Stimulated activated CD8-positive, alpha-beta memory T cell treated with anti-CD3 and anti-CD28 coated beads, Interleukin-15, amount 100 ng/mL, for 48 hours (primary cell): ENCODE measurements at places on chromosomes 5 and 9.

DNA sequence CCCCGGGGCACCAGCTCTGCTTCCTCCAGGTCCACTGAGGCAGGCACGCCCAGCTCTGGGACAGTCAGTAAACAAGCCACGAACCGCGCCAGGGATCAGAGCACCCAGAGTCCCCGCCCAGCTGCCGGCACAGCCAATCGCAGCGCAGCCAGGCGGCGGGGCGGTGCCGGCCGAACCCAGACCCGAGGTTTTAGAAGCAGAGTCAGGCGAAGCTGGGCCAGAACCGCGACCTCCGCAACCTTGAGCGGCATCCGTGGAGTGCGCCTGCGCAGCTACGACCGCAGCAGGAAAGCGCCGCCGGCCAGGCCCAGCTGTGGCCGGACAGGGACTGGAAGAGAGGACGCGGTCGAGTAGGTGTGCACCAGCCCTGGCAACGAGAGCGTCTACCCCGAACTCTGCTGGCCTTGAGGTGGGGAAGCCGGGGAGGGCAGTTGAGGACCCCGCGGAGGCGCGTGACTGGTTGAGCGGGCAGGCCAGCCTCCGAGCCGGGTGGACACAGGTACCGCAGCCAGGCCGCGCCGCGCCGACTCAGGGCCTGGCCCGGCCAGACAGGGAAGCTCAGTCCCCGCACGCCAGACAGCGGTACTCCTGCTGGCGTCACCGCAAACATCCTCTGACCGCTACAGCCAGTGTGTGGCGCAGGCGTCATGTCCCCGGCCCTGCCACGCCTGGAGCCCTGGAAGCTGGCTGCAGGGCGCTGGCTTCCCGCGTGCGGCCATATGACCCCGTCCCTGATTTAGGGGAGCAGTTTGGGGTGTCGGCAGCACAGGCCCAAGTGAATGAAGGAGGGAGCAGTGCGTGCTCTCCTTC lies at the start of gene CTSL:
TSS of gene CTSL (plus strand) at position 220 of the 810 bp plus-strand sequence. CDS start 1,485 bp downstream, outside the sequence.
- no peak for DNase-seq

DNA sequence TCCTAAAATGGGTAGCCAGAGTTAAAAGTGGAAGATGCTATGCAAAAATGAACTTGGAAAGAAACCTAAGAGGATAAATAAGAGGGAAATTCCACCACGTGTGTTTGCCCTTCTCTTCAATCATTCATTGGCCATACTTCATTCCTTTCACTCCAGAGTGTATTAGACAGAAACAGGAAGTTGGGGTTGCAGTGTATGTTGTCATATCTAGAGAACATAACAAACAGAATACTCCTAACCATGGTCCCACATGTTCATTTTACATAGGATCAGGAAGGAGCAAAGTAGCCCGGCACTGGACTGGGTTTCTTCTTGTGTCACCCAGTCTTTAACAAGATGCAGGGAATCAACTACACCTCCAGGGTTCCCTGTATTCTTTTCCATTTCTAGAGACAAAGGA lies 7.6 kb upstream of the GPBP1 start:
- no peak for DNase-seq

DNA sequence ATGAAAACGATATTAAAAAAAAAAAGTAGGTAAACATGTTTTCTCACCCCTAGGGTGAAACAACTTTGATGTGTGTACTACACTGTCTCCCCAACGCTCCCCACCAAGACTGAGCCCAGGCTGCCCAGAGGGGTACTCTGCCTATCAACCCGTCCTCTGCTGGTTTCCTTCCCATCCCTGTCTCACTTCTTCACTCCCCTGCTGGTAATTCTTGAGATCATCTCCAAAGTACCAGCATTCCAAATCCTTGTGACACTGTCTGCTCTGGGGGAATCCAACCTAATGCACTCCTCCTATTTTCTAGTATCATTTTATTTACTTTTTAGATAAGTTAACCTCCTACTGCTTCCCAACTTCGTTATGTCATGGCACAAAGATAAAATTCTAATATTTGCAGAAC lies 6.3 kb upstream of the APTX start:
- no peak for DNase-seq

DNA sequence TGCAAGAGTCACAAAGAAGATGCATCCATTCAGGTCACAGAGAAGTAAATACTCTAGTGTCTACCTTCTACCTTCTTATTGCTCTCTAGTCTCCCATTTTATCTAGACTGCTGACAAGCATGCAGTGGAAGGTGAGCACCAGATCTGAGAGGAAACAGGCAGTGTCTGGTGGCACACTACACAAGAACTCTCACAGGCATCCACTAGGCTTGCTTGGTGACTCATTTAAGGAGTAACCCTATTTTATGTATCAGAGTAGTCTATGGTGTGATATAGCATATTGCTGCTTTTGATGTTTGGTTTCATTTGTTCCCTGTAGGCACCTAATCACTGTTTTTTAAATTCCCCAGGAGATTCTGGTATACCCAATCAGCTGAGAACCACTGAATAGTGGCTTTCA lies 1.6 kb upstream of the THBS4 start:
- no peak for DNase-seq

- DNase-seq: peak; percentile 42
These were observed 7.7 kb downstream of the B4GALT7 start for GRCh38 chr5:177607452-177608192.

DNA sequence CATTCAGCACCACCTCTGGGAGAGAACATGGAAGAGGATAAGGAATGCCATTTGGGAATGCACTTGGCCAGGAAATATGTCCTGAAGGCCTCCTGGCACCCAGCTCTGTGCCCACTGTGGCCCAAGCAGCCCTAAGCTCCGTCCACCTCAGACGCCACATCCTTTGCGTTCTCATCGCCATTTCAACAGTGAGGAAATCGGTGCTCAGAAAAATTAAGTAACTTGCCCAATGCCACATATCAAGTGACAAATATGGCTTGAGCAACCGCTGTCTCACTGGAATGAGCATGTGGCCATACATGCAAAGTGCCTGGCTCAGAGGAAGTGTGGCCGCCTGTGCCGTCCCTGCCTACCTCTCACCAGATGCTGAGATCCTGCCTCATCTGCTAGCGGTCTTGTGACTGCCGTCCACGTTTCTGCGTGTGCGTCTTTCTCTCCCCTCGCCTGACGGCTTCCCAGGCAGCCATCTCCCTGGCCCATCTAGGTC lies 984 bp upstream of the DOK3 start:
- no peak for DNase-seq
